ENCODE measurements at places on chromosomes 2 and 18.

GRCh38 chr2:165586019-165586418 is 116.5 kb downstream of the CSRNP3 start:
- DNase-seq = no peak

GRCh38 chr2:226669905-226670304 is 129.7 kb downstream of the IRS1 start:
- DNase-seq = no peak

DNA sequence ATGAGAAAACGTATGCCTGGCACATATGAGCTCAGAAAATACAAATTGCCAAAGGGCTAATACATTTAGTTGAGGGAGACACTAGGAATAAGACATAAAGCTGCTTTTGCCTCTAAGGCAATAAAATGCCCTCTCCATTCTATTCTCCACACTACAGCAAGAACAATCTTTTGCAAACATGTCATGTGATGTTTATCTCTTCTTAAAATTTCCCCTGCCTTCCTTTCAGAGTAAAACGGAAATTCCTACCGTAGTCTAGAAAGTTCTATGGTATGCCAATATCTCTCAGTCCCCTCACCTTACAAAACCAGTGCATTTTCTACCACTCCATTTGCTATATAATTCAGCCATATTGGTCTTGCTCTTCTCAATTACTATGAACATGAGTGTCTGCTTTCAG is 33.1 kb downstream of the C18orf54 start:
- DNase-seq = no peak

DNA sequence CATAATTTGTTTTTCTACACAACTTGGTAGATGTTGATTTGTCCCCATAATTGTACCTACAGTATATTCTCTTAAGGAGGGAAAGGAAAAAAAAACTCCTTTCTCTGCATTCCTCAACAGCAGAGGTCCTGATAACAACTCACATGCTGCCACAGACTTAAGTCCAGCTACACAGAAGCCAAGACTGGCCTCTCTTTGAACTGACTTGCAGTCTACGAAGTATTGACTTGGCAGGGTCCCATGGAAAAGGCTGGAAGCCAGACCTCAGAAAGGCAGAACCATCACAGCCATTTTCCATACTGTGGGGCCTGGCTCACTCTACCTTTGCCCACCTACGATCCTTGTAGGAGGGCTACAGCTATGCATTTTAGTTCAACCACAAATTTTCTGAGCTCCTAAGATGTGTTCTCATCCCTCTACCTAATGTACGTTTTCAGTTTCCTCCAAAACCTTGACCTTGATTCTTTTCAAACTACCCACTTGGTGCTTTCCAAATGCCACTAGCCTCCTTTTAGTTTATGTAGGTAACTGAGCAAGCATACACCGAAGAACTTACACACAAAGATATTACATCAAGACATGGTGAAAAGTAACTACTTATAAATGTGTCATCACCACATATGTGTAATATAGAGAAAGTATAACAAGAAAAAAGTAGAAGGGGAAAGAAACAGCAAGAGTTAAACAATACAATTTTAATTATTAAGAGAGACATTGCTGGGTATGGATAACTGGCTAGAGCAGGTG is 12.2 kb downstream of the LONRF2 start:
- DNase-seq = no peak

- DNase-seq = no peak
Observed at GRCh38 chr2:230828272-230828961, 36.3 kb upstream of the ITM2C start.

- DNase-seq = no peak
Observed at GRCh38 chr2:11904029-11904428, 157.6 kb downstream of the LPIN1 start.

DNA sequence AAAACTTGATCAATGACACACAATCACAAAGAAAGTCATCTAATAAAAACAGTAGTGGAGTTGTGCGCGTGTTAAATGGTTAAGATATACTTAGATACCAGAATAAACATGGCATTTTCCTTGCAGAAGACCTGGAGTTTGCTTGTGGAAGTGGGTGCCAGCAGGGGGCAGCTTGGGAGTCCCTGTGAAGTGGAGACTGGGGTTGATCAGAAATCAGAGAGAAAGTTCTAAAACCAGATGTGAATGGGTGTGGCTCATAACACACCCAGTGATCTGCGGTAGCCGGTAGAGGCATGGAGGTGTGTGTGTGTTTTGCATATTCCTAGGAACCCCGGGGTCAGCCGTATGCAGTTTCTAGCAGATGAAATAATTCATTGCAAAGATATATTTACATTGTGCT is 300.1 kb upstream of the TRIB2 start:
- no peak for DNase-seq

DNA sequence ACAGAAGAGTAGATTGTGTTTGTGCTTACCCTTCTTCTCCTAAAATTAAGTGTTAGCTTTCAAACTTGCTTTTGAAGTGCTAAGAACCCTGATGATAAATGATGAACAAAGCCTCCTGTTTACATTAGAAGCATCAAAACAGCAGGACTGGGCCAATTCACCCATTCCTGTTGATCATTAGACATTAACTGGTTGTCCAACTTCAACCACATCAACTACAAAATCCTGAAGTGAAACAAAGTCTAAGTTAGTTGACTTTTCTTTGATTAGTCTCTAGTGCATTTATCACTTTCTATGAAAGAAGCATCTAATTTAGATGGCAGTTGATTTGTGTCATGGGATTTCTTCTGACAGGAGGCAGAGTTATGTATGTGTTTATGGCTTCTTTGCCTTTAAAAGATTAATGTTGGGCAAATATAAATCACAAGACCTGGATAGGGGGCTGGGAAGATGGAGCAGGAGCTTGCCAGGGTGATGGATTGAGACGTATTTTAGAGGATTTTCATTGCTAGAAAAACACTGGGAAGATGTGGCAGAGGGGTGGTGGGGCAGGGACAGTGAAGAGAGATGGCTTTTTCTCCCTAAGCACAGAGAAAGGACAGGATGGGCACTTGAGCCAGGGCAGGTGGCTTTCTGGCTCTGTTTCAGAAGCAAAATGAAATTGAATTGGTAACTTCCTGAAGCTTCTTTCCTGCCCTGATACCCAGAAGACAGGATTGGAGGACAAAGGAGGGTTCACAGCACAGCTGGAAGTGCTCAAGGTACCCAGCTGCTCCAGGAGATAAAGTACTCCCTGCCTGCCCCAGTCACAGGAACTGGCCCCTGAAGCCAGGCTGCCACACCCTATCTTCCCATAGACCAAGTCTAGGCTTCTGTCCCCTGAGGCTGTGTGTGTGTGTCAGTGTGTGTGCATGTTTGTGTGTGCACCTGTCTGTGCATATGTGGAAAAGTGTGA is 20.5 kb downstream of the GYPC start:
- DNase-seq = no peak

- DNase-seq = no peak
Observed at GRCh38 chr2:201839727-201840126, 33.4 kb downstream of the CDK15 start.

DNA sequence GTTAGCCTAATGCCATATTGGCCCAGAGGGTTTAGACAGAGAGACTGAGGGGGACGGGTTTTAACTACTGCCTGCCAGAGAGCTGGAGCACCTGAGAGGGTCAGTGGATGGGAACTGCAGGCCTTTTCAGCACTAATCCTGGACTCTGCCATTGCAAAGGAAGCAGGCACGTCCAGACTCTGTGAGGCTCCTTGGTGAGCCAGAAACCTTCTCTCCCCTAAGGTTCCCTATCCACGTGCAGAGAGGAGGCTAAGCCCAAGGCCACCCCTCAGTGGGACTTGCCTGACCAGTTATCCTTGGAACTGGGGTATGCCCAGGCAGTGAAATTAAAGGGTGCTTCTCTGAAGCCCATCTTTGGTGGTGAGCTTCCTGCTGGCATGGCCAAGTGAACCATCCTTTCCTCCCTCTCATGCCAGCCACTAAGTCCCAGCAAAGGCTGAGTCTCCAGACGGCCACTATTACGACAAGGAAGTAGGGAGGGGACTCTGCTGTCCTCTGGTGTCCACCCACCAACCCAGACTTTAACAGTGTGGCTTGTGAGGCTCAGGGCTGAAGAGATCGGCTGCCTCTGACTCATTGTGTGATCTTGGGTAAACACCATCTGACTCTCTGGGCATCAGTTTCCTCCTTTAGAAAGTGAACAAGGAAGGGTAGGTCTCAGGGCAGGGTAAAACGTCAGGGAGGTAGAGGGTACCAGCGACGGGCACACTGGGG is 3.9 kb upstream of the MLPH start:
- no peak for DNase-seq

DNA sequence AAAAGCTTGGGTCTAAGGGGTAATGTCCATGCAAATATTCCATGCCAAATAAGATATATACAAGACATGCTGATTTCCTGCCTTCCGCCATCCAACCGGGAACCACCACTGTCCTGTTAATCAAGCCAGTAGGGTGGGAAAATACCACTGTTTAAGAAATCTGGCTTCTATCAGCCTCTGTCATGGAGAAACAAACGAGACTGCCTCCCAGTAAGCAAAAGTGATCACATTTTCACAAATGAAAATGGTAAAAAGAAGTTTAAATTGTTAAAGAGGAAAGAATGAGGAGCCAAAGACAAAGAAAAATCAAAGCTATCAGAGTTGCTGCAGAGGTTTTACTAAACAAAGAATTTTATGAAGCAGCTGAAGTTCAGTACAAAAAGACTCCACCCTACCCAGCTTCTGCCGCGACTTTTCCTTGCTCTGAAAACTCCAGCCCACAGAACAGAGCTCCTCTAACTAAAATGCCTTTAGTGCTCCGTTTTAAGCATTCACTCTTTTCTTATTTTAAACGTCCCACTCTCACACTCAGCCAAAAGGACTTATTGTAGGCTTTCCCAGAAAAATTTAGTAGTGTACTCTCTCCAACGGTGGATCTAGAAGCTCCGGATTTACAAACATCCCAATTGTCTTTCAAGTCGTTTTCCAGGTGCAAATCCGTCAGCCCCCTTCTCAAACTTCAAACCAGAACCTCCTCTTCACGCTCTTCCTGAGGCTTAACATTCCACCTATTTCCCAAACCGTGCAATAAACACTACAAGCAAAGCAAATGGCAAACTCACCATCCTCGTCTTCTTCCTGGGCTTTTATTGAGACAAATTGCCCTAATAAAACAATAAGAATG is 613 bp downstream of the COL5A2 start:
- no peak for DNase-seq

DNA sequence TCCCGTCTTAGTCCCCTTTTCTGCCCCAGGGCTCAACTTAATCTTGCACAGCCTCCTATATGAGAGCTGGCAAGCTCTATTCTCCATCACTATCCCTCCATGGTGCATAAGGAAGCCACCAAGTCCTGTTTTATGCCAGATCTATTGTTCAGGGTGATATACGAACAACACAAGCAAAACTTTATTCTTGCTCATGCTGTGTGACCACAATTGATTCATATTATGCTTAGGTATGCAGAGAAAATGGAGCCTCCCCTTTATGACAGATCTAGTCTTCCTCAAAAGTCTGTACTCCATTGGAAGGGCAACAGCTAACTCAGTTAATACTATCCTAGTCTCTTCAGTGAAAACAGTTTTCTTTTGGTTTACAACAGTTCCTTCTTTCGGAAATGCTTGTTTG is 94.0 kb upstream of the STON1 start:
- DNase-seq = no peak

DNA sequence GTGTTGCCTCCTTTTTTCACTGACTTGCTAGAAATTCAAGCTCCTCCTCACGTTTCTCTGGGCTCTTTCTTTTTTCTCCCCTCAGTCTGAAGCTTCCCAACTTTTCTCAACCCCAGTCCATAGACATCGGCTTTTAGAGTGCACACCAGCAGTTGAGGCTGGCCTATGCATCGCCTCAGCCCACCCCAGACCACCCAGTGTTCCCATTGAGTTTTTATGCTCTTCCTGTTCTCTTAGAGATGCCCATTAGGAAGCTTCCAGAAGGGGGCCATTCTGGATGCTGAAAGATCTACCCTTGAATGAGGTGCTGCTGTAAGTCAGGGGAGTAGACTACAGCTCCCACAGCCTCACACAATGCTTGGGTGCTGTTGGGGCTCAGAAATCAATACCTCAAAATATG is 12.0 kb upstream of the GYPC start:
- DNase-seq = no peak

- no peak for DNase-seq
Observed at GRCh38 chr2:186017278-186017677, 278.7 kb downstream of the FSIP2 start.

DNA sequence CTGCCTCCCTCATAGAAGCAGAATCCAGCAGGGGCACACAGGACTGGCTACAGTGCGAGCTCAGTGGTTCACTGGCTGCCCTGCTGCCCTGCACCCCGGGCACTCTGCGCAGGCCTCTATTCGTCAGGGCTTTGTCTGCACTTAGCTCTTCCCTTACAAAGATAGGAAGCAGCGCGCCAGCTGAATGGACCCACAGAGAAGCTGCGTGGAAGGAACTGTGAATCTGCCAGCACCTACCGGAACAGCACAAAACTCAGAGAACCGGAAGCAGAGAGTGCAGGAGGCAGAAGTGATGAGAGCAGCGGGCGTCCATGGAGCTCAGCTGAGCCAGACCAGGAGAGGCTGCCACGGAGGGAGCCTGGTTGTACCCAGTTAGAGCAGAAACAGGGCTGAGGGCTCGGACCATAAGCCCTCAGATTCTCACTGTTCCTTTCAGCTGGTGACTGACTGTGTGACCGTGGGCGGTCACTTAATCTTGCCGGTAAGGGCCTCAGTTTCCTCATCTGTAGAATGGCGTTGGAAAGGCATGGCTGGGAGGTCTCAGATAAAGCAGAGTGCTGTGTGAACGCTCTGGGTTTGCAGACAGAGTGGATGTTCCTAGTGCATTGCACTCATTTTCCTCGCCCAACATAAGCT is 23.1 kb upstream of the SLC66A3 start:
- DNase-seq = no peak

DNA sequence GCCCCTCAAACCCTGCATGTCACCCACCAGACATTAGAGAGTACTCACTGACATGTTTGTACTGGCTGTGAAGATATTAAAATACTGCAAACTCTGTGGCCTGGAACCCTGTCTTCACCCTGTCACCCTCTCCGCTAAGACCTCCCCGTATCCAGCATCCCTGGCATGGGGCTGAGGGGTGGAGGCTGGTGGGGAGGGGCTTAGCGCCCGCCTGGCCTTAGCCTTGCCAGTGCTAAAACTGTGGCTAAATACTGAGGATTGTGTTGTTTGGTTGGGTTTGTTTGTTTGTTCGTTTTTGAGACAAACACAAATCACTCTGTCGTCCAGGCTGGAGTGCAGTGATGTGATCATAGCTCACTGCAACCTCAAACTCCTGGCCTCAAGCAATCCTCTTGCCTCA is 1.8 kb downstream of the PSTPIP2 start:
- no peak for DNase-seq

DNA sequence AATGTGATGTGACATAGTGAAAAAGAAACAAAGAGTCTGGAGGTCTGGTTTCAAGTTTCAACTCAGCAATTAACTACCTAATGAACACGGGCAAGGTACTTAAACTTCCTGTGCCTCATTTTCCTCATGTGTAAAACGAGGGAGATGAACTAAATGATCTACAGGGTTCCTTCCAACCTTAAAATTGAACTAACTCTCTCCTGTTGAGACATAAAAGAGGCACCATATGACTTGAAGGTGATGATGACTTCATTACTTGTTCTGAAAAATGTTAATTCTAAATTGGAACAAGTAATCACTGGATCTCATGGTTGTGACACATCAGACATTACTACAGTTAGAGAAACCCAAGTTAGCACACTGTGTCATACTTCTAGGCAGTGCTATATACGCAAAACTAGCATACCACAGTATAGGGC is 8.9 kb upstream of the REL start:
- DNase-seq = no peak

All from C1 segment of cervical spinal cord (tissue), 14 donors.